ENCODE measurements at places on chromosomes 3 and 15. TPM values are rescaled to one million over a fixed set of nuclear protein-coding genes. Genes with fewer than 3 reads are reported as not detected.
A peak's percentile ranks its signal among the peaks of the same experiment; 100 is the strongest.

Gene MST1R
- total RNA-seq, result 0.88 TPM

- H3K36me3 ChIP-seq, result peaks cover 6% of the 10 kb centered on the region
- no peak for DNase-seq
- no peak overlapping the region for H3K4me3 ChIP-seq
- H3K27ac ChIP-seq, result no peak overlapping the region
- no peaks in the 10 kb centered on the region for H3K4me1 ChIP-seq
- H3K27me3 ChIP-seq, result no peaks in the 10 kb centered on the region
Measured at GRCh38 chr3:37729119-37729518, 132.6 kb upstream of the CTDSPL start.

GRCh38 chr15:85305050-85305449, 75.4 kb upstream of the AKAP13 start:
- no peaks in the 10 kb centered on the region for H3K27me3 ChIP-seq
- no peaks in the 10 kb centered on the region for H3K36me3 ChIP-seq
- no peak for DNase-seq
- no peak overlapping the region for H3K4me3 ChIP-seq
- no peak overlapping the region for H3K27ac ChIP-seq

DNA sequence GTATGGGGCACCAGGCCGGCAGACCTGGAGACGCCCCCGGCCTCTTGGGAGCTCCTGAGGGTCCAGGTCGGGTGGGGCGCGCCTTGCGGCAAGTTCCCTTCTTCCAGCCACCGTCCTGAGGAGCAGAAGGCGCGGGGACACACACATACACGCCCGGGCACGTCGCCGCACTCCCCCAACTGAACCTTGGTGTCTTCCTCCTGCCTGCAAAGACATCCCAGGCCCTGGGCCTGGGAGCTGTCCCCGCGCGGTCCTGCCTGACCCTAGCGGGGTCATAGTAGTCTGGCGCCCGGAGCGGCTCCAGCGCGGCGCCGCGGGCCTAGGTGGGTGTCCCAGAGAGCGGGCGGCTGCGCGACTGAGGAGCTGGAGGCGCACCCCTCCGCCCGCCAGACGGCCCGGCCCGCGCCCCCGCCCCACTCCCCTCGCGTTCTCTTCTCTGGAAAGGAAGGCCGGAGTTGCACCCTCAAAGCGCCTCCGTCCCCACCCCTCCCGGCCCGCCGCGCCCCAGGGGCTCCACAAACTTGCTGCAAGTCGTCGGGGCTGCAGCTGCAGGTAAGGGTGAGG, 185.9 kb upstream of the LINGO1 start:
- no peak for DNase-seq
- H3K4me1 ChIP-seq, result peaks cover 57% of the 10 kb centered on the region
- peaks cover 18% of the 10 kb centered on the region for H3K27me3 ChIP-seq
- H3K4me3 ChIP-seq, result peak overlapping the region; percentile 16

GRCh38 chr3:177281292-177282118, 84.2 kb upstream of the TBL1XR1 start:
- DNase-seq, result peak; percentile 83
- no peaks in the 10 kb centered on the region for H3K27me3 ChIP-seq
- H3K4me3 ChIP-seq, result no peak overlapping the region

Gene RAB11A
- 373 TPM for total RNA-seq

DNA sequence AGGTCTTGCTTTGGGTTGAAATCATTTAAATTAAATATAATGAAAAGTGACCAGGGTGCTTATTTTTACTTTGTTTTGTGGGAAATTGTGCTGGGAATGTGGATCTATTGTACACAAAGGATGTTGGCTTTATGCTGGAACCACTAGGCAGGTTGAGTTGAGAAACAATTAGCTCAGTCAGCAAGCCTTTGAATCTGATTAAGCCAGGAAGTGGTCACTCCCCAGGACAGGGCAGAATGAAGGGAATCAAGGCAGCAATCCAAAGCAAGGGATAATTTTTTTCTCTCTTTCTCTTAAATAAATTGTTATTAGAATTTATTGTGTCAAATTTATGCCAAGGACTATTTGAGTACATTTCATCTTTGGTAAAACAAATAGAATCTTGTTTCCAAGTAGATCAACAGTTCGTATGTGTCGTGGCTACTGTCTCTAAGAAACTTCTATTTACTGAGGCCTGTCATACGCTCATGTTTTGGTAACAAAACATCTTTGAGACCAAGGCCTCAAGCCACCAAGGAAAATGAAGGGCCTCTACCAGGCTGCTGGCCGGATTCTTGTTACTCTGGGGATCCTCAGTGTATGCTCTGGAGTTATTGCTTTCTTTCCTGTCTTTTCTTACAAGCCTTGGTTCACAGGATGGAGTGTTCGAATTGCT, at the start of gene TMEM212:
Gene TMEM212, plus strand, starts transcription at position 486 of the 655 bp plus-strand sequence. Its CDS starts 35 bp downstream, at position 521.
- H3K27me3 ChIP-seq, result no peaks in the 10 kb centered on the region
- H3K36me3 ChIP-seq, result no peaks in the 10 kb centered on the region
- no peak within 1 kb of the TSS for H3K4me3 ChIP-seq
- H3K4me1 ChIP-seq, result peaks cover 4% of the 10 kb centered on the region

- H3K4me1 ChIP-seq, result no peaks in the 10 kb centered on the region
- H3K4me3 ChIP-seq, result no peak overlapping the region
- H3K27ac ChIP-seq, result no peak overlapping the region
- no peaks in the 10 kb centered on the region for H3K27me3 ChIP-seq
Measured at GRCh38 chr15:88997531-88997930, 84.4 kb upstream of the MFGE8 start.

Gene PLA2G4D
- 0.10 TPM for total RNA-seq

Gene CNTN6
- 37.1 TPM for total RNA-seq

- H3K27me3 ChIP-seq, result no peaks in the 10 kb centered on the region
- no peak overlapping the region for H3K27ac ChIP-seq
- peaks cover 22% of the 10 kb centered on the region for H3K4me1 ChIP-seq
Measured at GRCh38 chr3:14124223-14124614, 451 bp downstream of the CHCHD4 start.

DNA sequence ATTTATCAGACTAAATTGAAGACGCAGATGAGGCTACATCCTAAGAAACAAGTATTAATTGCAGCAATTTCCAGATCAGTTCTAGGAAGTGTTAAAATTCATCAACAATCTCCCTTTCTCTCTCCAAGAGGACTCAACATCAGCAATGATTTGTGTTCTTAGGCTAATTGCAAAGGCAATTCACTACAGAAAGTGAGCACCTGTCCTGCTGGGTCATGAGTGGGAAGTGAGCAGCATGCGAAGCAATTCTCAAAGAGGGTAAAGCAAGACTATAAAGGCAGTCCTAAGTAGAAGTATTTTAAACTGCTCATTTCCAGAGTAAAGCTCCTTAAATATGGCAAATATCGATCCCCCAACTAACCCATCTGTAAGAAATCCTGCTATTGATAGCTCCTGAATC, 1191.0 kb upstream of the ALCAM start:
- H3K4me1 ChIP-seq, result no peaks in the 10 kb centered on the region
- no peak overlapping the region for H3K27ac ChIP-seq
- DNase-seq, result no peak
- no peaks in the 10 kb centered on the region for H3K27me3 ChIP-seq
- no peak overlapping the region for H3K4me3 ChIP-seq
- H3K36me3 ChIP-seq, result no peaks in the 10 kb centered on the region

DNA sequence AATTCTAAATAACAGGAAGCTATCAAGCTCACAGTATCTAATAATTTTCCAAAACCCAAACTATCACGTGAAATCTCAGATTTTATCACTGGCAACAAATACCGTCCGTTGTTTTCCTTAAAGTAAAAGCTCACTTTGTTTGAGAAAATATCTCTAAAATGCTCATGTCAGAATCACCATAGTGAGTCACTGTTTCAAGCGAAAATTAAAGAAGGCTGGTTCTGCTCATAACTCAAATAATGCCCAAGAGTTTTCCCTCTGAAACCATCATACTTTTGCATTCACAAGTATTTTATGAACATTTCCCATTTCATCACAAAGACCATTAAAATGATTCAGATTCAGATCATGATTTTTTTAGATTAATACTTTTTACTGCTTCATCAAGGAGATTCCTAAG, 50.6 kb downstream of the TBL1XR1 start:
- H3K27ac ChIP-seq, result no peak overlapping the region
- DNase-seq, result no peak
- peaks cover 3% of the 10 kb centered on the region for H3K4me1 ChIP-seq
- H3K36me3 ChIP-seq, result no peaks in the 10 kb centered on the region
- H3K27me3 ChIP-seq, result no peaks in the 10 kb centered on the region

Gene BFSP2
- 1.0 TPM for total RNA-seq

DNA sequence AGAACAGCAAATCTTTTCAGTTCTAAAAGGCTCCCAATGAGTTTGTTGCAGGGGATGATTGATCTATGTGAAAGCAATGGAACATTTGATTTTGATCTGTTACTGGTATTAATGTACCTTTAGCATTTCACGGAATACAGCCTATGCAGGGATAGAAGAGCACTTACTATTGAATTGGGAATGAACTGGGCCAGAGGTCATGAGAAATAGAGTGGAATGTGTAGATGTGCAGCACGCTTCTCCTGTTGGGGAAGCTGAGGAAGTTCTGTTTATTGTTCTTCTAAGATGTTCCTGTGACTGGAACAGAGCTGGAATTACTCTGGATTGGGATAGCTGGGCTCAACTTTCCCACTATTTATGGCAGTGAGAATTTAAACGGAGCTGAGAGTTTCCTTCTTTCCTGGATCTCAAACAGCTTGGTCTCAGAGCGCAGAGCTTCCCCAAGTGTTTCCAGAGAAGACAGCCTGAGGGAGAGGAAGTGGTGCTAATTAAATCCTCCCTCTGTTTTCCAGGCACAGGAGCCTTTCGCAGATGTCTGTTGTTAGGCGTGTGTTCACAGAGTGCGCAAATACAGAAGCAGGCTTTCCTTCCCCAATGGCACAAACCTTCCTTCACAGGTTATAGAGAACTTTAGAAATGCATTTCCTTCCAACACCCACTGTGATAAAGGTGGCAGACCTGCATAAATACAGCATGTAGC, 32.5 kb downstream of the TPRG1 start:
- peaks cover 3% of the 10 kb centered on the region for H3K27me3 ChIP-seq
- H3K36me3 ChIP-seq, result no peaks in the 10 kb centered on the region
- no peak for DNase-seq
- no peak overlapping the region for H3K27ac ChIP-seq
- no peak overlapping the region for H3K4me3 ChIP-seq

DNA sequence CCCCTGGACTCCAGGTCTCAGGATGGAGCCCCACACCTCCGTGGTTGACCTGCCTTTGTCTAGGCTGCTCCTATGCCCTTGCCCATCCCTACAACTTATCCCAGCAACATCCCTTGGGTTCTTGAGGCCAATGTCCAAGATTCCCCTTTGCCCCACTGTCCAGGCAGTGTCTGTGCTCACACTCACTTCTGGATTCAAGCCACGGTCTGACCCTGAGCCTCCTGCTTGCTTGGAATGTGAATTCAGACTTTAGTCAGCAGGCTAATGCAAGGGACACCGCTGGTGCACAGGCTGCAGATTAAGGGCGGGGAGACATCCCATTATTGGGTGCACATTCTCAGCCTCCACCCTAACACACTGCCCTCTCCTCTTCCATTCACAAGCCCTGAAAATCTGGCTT, 154.1 kb downstream of the WNT5A start:
- H3K4me1 ChIP-seq, result no peaks in the 10 kb centered on the region
- no peak overlapping the region for H3K4me3 ChIP-seq
- no peaks in the 10 kb centered on the region for H3K27me3 ChIP-seq

DNA sequence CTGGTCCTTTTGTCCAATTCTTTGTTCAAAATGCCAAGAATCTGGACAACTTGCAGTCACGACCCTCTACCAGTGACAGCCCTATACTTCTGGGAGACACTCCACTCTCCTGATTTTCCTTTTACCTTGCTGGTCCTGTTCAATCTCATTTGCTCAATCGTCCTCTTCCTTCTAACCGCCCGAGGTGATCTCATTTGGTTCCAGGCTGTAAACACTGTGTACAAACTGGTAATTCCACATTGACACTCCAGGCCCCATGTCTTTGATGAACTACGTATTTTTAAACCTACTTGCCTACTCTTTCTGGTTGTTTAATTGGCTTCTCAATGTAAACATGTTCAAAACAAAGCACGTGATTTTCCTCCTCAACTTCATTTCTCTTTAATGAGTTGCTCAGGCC, 23.7 kb upstream of the C3orf49 start:
- no peak for DNase-seq
- H3K4me1 ChIP-seq, result no peaks in the 10 kb centered on the region
- H3K27ac ChIP-seq, result no peak overlapping the region
- no peak overlapping the region for H3K4me3 ChIP-seq
- no peaks in the 10 kb centered on the region for H3K27me3 ChIP-seq

DNA sequence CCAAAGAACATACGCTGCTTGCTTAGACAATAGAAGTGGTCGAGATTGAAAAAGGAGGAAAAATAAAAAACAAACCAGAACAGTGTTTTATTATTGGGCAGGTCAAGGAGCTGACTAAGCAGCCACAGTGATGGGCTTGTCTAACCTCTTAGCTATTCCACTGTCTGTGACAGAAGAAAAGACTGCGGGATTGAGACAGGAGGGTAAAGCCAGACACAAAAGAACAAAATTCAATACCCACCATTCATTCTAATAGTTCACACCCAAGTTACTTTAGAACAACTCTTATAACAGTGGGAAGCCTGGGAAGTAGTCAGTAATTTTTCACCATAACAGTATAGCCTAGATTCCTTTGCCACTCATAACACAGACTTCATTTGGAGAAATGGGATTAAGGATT, 435.4 kb downstream of the MFSD1 start:
- no peaks in the 10 kb centered on the region for H3K27me3 ChIP-seq
- H3K36me3 ChIP-seq, result no peaks in the 10 kb centered on the region
- H3K4me1 ChIP-seq, result no peaks in the 10 kb centered on the region
- no peak for DNase-seq
- H3K27ac ChIP-seq, result no peak overlapping the region

DNA sequence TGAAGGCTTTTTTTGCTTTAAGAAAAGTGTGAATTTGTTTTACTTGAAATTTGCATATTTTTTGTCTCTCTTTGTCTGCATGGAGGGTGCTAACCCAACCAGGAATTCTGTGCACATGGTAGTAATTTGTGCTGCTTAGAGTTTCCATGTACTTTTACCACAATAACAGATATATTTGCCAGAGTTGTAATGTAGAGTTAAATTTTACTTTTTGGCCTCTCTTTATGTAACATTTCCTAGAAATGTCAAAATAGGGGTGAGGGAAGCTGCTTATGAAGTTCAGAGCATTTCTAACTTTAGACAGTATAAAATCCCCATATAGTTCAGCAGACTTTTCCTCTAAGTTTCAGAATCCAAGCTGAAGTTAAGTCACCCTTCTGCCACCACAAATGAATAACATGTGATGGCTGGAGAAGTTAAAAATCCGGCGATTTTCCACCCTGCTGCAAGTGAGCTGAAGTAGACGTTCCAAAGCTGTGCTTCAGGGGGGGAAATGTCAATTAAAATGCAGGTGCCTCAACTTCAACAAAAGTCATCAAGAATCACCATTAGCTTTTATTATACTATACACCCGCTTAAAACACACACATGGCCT, 385.7 kb upstream of the NR2F2 start:
- H3K27me3 ChIP-seq, result peaks cover 4% of the 10 kb centered on the region
- no peaks in the 10 kb centered on the region for H3K36me3 ChIP-seq
- peaks cover 5% of the 10 kb centered on the region for H3K4me1 ChIP-seq
- DNase-seq, result no peak

DNA sequence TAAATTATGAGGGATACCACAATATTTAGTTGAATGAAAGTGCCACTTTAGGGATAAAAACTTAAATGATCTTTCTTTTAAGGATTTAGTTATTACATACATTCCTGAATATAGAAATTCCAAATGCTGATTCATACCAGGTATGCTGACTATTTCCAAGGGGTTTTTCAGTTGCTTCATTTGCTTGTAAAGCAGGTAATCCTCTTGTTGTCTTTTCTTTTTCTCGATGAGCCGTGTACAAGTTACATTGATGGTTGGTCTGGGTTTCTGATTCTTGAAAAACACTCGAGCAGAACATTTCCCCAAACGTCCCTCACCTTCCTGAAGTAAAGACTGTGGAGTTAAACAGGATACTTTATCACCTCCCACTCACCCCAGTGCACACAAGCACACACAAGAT, 21.7 kb downstream of the RARRES1 start:
- H3K27ac ChIP-seq, result no peak overlapping the region
- H3K4me1 ChIP-seq, result no peaks in the 10 kb centered on the region
- H3K27me3 ChIP-seq, result no peaks in the 10 kb centered on the region
